Right renal pelvis (tissue), 4 donors: ENCODE measurements at places on chromosomes 5 and 9. TPM values are rescaled to one million over a fixed set of nuclear protein-coding genes. Genes with fewer than 3 reads are reported as not detected.

Gene CAVIN4
- 3.3 TPM for polyA plus RNA-seq

Gene CDH9
- 7.5 TPM for polyA plus RNA-seq

Gene TEX10
- 44.0 TPM for polyA plus RNA-seq

Gene TRPM3
- 13.4 TPM for polyA plus RNA-seq

Gene SCGB3A1
- 1.6 TPM for polyA plus RNA-seq

Gene IFNA21
- not detected for polyA plus RNA-seq

Gene FPGS
- 46.2 TPM for polyA plus RNA-seq

Gene RASEF
- 9.8 TPM for polyA plus RNA-seq

Gene CORO2A
- polyA plus RNA-seq: 2.3 TPM

Gene TBC1D2
- polyA plus RNA-seq: 3.3 TPM

Gene PCDHAC2
- 0.54 TPM for polyA plus RNA-seq

Gene GRXCR2
- polyA plus RNA-seq: not detected

Gene GRM6
- polyA plus RNA-seq: 0.90 TPM

Gene SLC6A18
- 3.9 TPM for polyA plus RNA-seq

Gene PCDHGC3
- 112 TPM for polyA plus RNA-seq

Gene PCSK1
- 0.30 TPM for polyA plus RNA-seq

Gene DOK3
- polyA plus RNA-seq: 4.6 TPM

Gene TAF11L5
- polyA plus RNA-seq: not detected

Gene MATR3
- polyA plus RNA-seq: 743 TPM

Gene TMED7
- 120 TPM for polyA plus RNA-seq
